Omental fat pad (tissue), 4 donors: ENCODE measurements at places on chromosomes 7 and 10. TPM values are rescaled to one million over a fixed set of nuclear protein-coding genes. Genes with fewer than 3 reads are reported as not detected.
A peak's percentile ranks its signal among the peaks of the same experiment; 100 is the strongest.

DNA sequence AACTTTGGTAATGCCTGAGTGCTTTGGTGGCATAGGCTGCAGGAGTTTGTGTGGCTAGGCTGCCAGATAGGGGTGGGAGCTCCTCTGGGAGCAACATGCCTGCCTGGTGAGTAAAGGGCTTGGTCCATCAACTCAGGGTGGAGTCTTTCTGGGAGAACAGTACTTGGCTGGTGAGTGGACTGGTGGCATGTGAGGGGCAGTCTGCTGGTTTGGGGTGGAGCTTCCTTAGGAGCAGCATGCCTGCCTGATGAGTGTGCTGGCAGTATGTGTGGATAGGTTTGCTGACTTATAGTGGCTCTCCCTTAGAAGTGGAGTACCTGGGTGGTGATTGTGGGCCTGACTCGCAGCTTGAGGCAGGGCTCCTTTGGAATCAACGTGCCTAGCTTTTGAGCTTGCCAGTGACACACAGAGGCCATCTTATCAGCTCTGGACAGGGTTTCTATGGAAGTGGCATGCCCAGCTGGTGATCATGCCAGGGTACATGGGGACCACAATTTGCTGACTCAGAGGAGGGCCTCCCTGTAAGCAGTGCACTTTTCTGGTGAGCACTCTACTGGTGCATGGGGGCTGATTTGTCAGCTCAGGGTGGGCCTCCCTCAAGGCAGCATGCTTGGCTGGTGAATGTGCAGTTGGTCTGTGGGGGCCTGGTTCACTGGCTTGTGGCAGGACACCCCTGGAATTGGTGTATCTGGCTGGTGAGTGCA lies 35.0 kb upstream of the SRI start:
- DNase-seq = no peak

GRCh38 chr7:159253657-159254056 lies 109.0 kb upstream of the VIPR2 start:
- DNase-seq = no peak

DNA sequence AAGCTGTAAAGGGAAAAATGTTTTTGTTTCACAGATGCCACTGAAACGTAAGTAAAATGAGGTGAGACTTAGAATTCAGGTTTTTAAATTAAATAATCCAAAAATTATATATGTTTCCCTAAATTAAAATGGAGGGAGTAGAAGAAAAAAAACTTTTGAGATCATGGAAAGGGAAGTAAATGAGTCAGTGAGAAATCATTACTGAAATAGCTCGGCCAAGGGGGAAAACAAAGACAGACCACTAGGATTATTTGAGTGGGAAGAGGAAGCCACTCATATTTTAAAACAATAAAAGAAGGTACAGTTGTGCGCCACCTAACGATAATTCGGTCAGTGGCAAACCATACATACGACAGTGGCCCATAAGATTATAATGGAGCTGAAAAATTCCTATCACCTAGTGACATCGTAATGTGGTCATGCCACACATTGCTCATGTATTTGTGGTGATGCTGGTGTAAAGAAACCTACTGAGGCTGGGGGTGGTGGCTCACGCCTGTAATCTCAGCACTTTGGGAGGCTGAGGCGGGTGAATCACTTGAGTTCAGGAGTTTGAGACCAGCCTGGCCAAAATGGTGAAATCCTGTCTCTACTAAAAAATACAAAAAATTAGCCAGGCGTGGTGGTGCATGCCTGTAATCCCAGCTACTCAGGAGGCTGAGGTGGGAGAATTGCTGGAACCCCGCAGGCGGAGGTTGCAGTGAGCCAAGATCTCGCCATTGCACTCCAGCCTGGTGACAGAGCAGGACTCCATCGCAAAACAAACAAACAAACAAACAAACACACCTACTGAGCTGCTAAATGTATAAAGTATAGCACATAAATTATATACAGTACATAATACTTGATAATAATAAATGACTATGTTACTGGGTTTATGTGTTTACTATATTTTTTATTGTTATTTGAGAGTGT lies 64.7 kb downstream of the MKX start:
- no peak for DNase-seq

- DNase-seq = no peak
Measured at GRCh38 chr10:72875250-72876055, 18.1 kb upstream of the OIT3 start.

- DNase-seq = no peak
Measured at GRCh38 chr7:84251277-84251781, 56.7 kb upstream of the SEMA3A start.

- no peak for DNase-seq
Measured at GRCh38 chr10:91295346-91295745, 74.9 kb downstream of the PCGF5 start.

- no peak for DNase-seq
Measured at GRCh38 chr10:73379064-73379748, 20.5 kb upstream of the CFAP70 start.

- DNase-seq = no peak
Measured at GRCh38 chr10:120584786-120585185, 127.8 kb downstream of the PLPP4 start.

GRCh38 chr7:76513817-76514799 lies 3.8 kb downstream of the UPK3B start:
- no peak for DNase-seq

GRCh38 chr10:132351611-132352010 lies 19.6 kb downstream of the LRRC27 start:
- no peak for DNase-seq

- DNase-seq = no peak
Measured at GRCh38 chr10:44702531-44702930, 208.6 kb upstream of the TMEM72 start.

DNA sequence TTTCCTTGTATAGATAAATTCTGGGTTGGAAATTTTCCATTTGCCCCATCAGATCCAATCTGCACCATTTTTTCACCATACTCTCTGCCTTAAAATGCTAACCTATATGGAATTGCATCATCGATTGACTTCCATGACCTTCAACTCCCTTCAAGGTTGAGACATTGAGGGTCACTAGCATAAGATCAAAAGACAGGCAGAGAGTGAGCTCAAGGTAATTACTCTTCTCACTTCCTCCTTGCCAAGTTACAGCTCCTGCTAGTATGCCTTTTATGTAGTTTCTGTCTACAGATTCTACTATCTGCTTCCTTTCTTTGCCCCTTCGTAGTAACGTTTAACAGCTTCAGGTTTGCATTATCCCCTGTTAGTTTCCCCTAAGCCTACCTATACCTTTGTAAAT lies 1127.7 kb upstream of the LRRTM3 start:
- DNase-seq = no peak

DNA sequence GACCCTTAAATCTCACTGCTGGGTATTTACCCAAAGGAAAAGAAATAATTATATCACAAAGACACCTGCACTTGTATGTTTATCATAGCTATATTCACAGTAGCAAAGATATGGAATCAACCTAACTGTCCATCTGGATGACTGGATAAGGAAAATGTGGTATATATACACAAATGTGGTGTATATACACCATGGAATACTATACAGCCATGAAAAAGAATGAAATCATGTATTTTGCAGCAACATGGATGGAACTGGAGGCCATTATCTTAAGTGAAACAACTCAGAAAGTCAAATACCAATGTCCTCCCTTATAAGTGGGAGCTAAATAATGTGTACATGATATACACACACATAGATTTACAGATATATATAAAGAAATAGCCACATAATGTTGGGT lies 168.2 kb downstream of the SH2D4B start:
- DNase-seq = no peak

GRCh38 chr7:12210179-12211053 lies 678 bp upstream of the TMEM106B start:
- peak; percentile 23 for DNase-seq

DNA sequence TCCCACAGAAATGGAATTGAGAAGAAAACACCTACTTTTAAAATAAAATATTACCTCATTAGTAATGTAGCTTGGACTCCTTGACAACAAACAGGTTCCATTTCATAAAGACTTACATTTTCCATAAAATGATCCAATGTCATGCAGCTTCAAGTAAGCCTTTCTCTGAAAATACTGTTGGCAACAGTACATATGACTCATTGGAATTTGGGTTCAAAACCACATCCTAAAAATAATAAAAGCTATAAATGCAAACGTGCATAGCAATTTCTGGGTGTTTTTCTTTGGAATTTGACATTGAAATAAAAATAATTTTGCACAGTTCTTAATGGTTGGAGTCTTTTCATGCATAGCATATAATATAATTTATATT lies 47.9 kb downstream of the FHIP2A start:
- DNase-seq = no peak

DNA sequence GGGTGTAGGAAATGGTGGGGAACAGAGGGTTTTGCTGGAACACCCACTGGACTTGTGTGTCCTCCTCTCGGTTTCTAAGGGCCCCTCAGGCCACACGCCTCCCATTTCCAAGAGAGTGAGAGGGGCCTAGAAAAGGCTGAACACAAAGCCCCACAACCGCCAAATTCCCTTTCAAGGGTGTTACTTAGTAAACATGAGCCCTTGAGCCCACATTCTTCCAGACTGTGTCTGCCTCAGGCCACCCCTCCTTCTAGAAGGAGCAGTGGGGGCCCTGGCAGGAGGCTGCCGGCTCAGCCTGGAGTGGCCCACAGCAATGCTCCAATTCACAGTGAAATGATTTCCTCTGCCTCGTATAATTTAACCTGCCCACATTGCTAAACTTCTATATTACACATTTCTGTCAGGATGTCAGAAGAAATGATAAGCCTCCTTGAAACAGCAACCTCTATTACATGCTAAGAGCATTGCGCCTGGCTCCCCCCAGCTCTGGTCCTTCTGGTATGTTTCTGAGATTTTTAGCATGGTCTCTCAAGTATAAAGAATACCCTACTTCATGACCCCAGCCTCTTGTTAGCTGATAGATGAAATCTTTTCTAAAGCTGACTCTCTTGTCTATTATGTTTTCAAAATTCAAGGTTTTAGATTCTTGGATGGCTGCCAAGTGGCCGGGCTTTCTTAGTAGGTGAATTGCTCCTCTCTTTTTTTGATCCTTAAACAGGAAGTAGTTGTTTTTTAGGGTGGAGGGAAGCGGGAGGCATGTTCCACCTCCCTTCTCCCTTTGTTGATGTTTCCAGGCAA lies 673.9 kb upstream of the GALNT17 start:
- no peak for DNase-seq

GIMAP8 gene
- 15.2 TPM for total RNA-seq

P4HA1 gene
- total RNA-seq = 41.4 TPM

HTR5A gene
- total RNA-seq = not detected

IDI2 gene
- total RNA-seq = not detected

ANKIB1 gene
- total RNA-seq = 55.2 TPM

PAX4 gene
- total RNA-seq = not detected
